NCI-H460 (cell line): ENCODE measurements at places on chromosomes 12 and 14. TPM values are rescaled to one million over a fixed set of nuclear protein-coding genes. Genes with fewer than 3 reads are reported as not detected.

RERG gene
- total RNA-seq: not detected in 2 replicates

PPP1R36 gene
- 0.22 and 0.61 TPM in 2 replicates for total RNA-seq

FGD4 gene
- total RNA-seq: 4.2 and 4.4 TPM in 2 replicates

ZNF385A gene
- 5.3 and 5.5 TPM in 2 replicates for total RNA-seq

ANO4 gene
- total RNA-seq: not detected in 2 replicates

PLCZ1 gene
- not detected in 2 replicates for total RNA-seq

C12orf56 gene
- total RNA-seq: 0.40 TPM in 1 of 2 replicates, not detected in the other

BEGAIN gene
- 37.8 and 40.0 TPM in 2 replicates for total RNA-seq

SPIC gene
- not detected in 2 replicates for total RNA-seq

RTL1 gene
- total RNA-seq: not detected in 2 replicates

TBC1D30 gene
- total RNA-seq: 6.3 and 6.6 TPM in 2 replicates

SYT10 gene
- total RNA-seq: not detected in 2 replicates

ACSM4 gene
- not detected in 2 replicates for total RNA-seq

WNT1 gene
- not detected in 2 replicates for total RNA-seq

AKAP5 gene
- 0.12 and 0.22 TPM in 2 replicates for total RNA-seq

TMEM260 gene
- 12.8 and 14.4 TPM in 2 replicates for total RNA-seq

HHIPL1 gene
- 0.84 and 1.0 TPM in 2 replicates for total RNA-seq

SERPINA9 gene
- not detected in 2 replicates for total RNA-seq

FAM186B gene
- total RNA-seq: 0.22 and 0.23 TPM in 2 replicates

SLC17A8 gene
- total RNA-seq: not detected in 2 replicates

KRT5 gene
- not detected in 2 replicates for total RNA-seq

EXOC3L4 gene
- 0.72 and 1.8 TPM in 2 replicates for total RNA-seq
